ENCODE measurements at places on chromosomes 12 and 14.

DNA sequence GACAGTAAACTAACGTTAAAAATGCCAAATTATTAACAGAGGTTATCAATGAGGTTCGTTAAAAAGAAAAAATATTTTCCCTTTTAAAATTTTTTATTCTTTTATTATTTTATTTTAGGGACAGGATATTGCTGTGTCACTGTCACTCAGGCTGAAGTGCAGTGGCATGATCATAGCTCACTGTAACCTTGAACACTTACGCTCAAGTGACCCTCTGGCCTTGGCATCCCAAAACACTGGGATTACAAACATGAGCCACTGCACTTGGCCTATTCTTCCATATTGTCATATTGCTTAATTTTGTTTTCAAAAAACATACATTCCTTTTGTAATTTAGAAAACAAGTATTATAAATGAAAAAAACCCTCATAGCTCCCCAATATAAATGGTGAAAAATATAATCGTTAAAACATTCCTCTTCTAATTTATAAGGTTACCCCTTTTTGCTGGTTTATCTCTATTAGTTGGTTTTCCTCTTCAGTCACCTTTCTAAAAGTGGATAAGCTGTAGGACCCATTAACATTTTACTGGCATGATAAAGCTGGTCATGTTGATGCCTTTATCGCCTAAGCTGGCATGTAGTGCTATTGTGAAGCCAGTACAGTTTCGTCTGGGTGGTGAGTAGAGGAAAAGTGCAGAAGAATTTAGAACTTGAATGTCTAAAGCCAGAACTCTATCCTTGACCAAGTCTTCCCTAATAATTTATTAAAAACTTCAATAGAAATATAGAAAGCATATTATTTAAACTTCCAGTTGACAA, 27.6 kb downstream of the PDE3A start:
- ATAC-seq: no peak
- no peak overlapping the region for H3K4me3 ChIP-seq
- H3K27ac ChIP-seq: no peak overlapping the region
- no peaks in the 10 kb centered on the region for H3K27me3 ChIP-seq
- no peaks in the 10 kb centered on the region for H3K4me1 ChIP-seq

DNA sequence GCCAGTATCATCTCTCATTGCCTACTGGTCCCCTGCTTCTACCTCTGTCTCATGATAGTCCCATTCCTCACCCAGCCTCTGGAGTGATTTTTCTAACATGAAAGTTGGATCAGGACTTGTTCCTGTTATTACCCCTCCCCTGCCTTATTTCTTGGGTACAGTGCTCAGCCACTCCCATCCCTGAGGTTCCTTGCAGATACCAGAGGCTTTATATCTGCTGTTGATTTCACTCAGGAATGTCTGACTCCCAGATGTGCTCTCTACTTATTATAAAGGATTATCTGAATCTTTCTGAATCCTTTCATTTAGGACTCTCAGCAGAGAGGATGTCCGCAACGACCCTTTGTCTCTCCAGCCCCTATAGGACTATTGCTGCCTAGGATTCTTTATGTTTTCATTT, 111.2 kb downstream of the LRRK2 start:
- no peaks in the 10 kb centered on the region for H3K36me3 ChIP-seq
- H3K4me1 ChIP-seq: peaks cover 9% of the 10 kb centered on the region
- H3K27me3 ChIP-seq: no peaks in the 10 kb centered on the region
- no peak for ATAC-seq
- H3K27ac ChIP-seq: peak overlapping the region; percentile 0
- no peak overlapping the region for H3K4me3 ChIP-seq

DNA sequence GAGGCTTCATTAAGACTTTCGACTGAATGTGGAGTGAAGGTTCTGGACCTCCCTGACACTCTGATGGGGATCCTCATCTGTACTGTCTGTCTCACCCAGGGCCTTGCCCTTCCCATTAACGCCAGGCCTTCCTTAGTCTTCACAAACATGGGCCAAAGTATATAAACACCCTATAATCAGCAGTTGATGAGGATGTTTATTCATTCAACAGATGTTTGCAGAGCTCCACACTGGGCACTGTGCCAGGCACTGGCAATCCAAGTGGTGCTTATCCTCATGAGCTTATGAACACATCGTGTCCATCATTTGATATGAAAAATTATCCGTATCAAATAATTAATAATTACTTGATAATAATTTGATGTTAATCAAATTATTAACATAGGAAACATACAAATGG, 454.4 kb downstream of the FUT8 start:
- ATAC-seq: no peak
- H3K4me3 ChIP-seq: no peak overlapping the region
- H3K4me1 ChIP-seq: no peaks in the 10 kb centered on the region
- no peak overlapping the region for H3K27ac ChIP-seq

DNA sequence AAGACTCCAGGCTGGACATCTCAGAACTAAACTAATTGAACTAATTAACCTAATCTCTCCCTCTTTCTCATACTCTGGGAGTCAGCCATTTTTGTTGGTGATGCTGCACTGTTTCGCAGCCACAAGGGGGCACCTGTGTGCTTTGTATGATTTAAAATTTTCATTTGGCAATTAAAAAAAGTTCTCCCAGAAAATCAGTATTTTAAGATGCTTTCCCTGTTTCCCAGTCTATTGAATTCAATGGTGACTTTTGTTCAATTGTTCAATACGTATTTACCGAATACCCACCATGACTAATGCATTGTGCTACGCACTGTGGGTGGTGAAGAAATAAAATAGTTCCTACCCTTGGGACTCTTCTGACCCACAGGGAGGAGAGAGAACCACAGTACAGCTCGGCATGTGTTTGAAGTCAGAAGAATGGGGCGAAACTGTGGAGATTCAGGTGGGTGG, 63.7 kb downstream of the ZNF664 start:
- no peak overlapping the region for H3K4me3 ChIP-seq
- no peak overlapping the region for H3K27ac ChIP-seq
- H3K36me3 ChIP-seq: no peaks in the 10 kb centered on the region
- no peaks in the 10 kb centered on the region for H3K4me1 ChIP-seq
